T-helper 1 cell (primary cell): ENCODE measurements at places on chromosomes 11 and 22.

DNA sequence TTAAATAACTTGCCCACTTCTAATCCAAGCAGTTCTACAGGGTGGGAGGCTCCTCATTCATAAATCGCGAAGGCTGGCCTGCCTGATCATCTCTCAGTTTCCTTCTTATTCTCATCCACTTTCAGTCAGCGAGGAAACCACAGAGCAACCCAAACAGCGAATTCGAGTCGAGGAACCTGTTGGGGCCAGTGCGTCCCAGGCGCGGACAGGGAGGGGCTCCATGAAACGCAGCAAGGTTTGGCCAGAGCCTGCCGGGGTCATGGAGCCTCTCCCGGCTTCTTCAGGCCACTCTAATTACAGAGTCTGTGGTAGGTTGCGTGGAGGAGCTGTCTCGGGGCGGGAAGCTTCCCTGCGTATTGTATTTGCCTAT, 741 bp upstream of the NAV2 start:
- no peak for DNase-seq

DNA sequence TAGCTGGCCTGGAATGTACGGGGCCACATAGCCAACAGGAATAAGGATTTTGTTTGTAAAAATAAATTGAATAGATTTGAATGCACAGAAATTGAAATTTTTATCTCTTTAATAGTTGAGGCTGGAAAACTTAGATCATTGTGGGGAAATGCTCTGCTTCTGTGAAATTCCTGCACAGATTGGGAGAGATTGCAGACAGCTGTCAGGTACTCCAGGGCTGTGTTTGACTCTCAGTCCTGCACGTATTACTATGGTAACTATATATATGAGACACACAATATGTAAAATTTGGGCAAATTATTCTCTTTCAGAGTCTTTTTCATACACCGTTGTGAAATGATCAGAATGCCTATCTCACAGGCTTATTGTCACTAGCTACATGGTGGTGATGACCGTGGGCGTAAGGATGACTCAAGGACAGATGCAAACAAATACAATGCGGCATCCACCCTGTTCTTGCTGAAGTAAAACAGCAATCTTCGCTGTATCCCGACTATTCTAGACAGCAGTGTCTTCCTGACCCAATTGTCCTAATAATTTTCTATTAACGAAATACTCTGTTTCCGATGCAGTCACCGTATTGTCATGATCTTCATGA, 79.4 kb downstream of the ZC3H12C start:
- DNase-seq = no peak

GRCh38 chr11:16917941-16918340, 96.3 kb downstream of the PLEKHA7 start:
- no peak for DNase-seq

- DNase-seq = no peak
Measured at GRCh38 chr11:15750535-15751308, 605.6 kb downstream of the SOX6 start.

- no peak for DNase-seq
Measured at GRCh38 chr11:68659158-68659921, 25.0 kb upstream of the GAL start.

DNA sequence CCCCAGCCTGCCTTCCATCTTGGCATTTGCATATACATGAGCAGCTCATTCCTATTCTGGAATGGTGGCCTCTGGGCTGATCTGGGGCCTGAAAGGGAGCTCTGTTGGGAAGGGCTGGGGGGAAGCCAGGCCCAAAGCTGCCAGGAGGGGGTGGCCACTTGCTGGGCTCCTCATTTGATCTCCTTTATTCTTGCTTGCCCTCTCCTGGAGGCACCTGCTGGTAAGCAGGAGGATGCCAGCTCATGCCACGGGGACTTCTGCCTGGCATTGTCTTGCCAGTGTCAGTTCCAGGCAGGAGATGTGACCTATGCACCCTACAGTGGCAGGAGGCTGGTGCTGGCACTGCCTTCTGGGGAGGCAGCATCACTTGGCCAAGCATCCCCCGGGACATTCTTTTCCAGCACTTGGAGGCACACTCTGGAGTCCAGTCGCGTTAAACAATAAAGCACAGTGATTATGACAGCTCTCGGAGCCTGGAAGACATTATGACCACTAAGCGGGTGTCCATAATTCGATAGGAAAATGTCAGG, 128.3 kb downstream of the NTM start:
- DNase-seq = no peak

DNA sequence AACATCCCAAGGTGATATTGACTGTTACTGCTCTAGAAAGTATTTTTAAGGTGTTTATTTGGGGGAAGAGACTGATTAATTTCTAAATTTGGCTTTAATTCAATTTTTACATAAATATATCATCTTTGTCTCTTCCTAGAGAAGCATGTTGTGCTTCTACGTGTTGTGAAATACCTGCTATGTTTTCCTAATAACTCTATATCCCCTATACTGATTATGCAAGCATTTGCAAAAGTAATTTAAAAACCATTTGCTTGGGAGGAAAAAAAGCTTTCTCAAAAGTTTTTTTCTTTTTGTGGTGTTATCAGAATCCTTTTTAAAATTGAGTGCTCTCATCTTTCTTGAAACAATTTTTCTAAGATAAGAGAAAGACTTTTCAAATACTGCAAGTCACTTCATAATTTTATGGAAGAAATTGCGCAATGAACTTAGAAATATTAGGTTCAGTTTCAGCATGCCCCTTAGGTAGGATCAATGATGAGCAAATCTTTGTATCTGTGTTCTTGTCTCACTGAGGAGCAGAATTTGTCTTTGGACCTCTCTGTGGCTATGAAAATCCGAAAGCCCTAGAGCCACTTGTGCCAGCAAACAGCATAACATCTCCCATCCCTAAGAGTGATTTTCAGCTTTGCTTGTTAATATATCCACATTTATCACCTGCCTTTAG, 7.4 kb upstream of the BLID start:
- DNase-seq = no peak

DNA sequence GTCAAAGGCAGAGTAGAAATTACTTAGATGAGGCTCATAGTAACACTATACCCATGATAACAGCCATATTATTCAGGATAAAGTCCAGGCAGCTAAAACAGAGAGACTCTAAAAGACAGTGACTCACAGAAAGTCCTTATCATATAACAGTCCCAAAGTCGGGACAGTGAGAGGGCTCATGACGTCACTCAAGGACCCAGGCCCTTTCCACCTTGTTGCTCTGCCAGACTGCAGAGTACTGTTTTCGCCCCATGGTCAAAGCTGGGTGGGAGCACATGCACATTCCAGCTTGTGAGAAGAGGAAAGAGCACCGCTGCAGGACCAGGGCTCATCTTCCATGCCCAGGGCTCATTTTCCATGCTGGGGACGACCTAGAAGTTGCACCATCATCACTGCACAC, 29.4 kb upstream of the NUP50 start:
- DNase-seq = no peak

GRCh38 chr11:64882243-64882642, 3.8 kb upstream of the EHD1 start:
- no peak for DNase-seq

GRCh38 chr11:17554487-17554886, 7.4 kb downstream of the OTOG start:
- DNase-seq = no peak

DNA sequence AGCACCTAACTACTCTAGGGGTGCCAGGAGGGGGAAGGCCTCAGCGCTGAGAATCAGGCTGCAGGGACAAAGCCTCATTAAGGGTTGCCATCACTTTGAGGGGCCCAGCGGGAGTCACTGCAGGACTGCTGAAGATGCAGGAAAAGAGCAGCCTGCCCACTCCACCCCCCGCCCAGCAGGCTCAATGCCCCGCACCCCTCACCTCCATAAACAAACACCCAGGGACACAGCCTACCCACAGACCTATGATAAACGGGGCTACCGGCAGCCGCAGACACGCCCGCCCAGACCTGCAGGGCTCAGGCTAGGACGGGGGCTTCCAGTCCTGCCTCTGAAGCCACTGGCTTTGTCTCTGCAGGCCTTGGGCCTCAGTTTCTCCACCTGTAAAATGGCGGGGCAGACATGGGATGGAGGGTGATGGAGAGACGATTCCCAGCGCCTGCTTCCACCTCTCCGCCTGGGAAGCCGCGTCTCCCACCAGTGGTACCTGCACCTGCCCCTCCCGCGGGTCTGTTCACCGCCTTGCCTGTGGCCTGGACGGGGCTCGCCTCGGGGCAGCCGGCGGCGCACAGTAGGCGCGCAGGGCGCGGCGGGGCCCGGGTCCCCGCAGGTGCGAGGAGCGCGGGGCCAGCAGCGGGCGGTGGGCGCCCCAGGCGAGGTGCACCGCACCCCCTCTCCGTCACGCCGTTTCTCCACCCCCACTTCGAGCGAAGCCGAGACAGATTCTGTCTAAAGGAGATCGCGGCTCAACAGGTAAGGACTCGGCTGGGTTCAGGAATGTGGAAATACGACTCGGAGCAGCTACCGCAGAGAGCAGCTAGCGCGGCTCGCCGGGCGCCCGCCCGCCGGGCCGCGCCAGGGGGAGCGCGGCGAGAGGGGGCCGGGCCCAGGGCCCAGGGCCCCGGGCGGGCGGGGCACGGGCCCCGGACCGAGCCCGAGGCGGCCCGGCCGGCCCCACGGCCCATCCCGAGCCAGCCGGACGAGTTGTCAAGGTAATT, 1.5 kb downstream of the WNT7B start:
- no peak for DNase-seq

DNA sequence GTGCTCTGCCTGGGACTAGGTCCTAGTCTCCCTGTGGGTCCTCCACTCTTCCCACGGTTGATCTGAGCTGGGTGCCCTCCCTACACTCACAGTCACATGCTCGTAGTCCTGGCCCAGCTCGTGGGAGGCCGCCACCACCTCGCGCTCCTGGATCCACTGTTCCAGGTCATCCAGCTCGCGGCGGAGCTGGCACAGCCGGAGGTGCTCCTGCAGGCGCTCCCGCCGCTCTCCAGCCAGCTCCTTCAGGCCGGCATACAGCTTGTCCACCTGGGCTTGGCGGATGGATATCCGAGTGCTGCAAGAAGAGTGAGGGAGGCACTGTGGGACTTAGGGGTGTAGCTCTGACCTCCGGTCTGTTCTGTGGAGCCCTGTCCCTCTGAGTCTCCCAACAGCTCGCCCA, 14.8 kb upstream of the RBM4B start:
- DNase-seq = no peak

DNA sequence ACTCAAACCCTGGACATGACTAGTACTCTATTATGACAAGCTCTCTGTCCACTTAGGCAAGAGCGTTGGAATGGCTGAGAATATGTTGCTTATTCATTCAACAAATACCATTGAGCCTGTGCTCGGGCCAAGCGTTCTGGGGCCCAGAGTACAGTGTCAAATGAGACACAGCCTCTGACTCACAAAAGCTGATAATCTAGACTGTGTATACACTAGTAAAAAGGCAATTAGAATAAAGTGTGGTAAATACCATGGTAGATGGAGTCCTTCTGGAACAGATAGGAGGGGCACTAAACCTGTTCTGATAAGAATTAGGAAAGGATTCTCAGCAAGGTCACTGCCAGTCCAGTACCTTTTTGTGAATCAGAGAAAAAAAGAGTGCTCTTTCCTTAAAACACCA, 24.7 kb downstream of the KCNE3 start:
- DNase-seq = no peak

DNA sequence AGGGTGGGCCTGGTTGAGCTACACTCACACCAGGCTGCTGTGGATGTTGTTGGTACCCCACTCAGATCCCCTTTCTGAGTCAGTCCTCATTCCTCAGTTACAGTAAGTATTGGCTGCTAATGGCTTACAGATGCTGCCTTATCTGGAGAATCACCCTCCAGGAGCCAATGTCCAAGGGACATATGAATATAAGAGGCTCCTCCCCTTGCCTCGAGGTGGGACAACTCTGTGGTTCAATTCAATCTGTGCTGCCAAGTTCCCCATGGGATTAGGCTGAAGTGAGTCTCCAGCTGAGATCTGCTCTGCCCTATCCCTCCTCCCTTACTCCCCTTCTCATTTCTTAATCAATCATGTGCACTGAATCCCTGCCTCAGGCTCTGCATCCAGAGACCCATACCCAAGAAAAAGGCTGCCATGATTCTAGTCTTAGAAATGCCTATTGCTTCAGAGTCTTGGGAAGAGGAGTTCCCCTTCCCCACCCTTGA, 168.8 kb upstream of the SYT13 start:
- DNase-seq = no peak

- DNase-seq = peak; percentile 50
Measured at GRCh38 chr11:112085822-112086421, 634 bp downstream of the TIMM8B start.

DNA sequence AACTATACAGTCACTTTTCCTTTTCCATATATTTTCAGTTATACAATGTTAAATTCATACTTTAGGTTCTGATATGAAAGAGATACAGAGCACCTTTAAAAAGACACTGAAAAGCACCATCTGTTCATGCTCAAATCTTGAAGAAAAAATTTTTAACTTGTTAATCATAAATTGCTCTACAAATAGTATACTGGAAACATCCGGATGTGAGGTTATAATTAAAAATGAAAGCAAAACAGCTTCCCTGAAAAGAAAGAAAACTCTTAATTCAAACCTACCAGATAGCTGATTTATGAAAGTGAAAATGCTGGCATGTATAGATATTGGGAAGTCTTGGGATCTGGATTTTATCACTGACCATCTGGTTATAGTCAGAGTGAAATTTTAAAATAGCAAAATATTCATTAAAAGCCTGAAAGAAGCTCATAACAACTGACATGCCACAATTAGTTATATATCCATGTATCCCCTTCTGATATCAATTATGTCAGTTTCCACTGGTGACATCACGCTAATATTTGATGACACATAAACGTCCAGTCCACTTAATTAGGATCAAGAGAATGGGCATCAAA, 740.0 kb downstream of the DLG2 start:
- DNase-seq = no peak

DNA sequence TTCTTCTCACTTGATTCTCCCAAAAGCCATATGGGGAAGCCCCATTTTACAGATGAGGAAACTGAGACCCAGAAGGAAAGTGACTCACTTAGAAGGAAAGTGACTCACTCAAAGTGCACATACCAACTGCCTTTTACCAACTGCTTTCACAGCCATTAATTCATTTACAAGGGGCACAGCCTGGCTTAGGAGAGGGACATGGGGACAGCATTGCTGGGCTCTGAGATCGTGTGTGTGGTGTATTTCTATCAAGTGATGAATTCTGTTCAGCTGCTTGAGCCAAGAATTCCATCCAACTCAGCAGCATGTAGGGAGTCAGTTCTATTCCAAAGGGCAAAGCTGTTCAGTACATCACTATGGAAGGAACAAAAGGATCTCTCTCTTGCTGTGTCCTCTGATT, 23.5 kb upstream of the PAK1 start:
- DNase-seq = no peak

DNA sequence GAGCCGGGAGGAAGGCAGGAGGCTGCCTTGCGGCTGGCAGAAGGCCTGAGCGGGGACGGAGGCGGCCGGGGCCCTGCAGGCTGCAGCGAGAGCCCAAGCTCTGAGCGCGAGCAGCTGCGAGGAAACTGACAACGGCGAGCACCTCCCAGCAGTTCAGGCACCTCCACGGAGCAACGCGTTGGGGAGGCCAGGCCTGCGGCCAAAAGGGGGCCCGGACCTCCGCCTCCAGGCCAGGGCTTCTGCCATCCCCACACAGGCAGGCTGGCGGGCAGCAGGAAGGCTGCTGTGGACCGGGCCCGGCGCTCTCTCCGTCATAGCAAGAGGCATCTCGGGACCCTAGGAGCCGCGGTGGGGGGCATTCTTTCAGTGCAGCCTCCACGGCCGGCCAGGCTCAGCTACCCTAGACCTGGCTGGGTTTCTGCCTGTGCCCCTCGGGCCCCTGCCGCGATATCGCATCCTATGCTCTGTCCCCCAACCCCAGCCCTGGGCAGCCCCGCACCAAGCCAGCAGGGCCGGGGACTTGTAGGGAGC, 22.9 kb upstream of the SLC22A12 start:
- no peak for DNase-seq

GRCh38 chr11:72598906-72599305, 75.3 kb downstream of the PDE2A start:
- DNase-seq = no peak
